ENCODE measurements at places on chromosomes 13 and 19.

GRCh38 chr19:22617614-22618320 lies 16.4 kb upstream of the ZNF492 start:
- DNase-seq: no peak

- DNase-seq: no peak
These were observed 792.1 kb upstream of the ARGLU1 start for GRCh38 chr13:107360010-107360409.

GRCh38 chr13:79740991-79741390 lies 260.0 kb downstream of the NDFIP2 start:
- no peak for DNase-seq

DNA sequence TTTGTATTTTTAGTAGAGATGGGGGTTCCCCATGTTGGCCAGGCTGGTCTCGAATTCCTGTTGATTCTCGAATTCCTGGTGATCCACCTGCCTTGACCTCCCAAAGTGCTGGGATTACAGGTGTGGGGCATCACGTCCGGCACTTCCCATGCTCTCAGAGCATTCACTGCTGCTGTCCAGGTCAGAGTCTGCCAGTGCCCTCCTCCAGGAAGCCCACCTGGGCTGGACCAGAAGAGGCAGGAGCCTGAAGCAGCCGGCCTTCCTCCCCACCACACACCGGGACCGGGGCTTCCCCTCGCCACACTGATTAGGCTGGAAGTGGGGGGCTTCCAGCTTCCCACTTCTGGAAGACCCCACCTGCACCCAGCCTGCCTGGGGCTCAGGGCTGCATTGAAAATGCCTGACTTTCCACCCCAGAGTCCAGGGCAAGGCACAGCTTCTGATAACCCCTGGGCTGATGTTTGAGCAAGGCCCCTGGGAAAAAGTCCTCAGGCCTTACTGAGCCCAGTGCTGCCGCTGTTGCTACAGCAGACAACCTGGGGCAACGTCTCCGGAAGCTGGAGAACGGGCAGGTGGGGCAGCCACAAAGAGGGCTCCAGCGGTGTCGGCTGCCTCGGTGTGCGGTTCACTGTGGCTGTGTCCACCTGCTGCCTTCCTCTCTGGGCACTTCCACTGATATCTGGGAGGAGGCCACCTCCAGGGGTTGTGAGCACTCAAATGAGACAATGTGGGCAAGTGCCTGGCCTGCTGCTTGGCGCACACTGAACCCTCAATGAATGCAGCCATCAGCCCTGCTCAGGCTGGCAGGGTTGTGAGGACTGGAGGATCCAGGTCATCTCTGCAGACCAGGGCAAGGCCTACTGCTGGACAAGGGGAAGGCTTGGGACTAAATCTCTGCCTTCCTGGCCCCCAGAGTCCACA lies 22.6 kb downstream of the CEBPA start:
- DNase-seq: no peak

GRCh38 chr19:41311613-41312012 lies 1.6 kb downstream of the CCDC97 start:
- DNase-seq: no peak

GRCh38 chr19:17073869-17074633 lies 1.2 kb downstream of the HAUS8 start:
- DNase-seq: no peak

GRCh38 chr19:13085666-13086065 lies 17.0 kb downstream of the LYL1 start:
- DNase-seq: no peak

DNA sequence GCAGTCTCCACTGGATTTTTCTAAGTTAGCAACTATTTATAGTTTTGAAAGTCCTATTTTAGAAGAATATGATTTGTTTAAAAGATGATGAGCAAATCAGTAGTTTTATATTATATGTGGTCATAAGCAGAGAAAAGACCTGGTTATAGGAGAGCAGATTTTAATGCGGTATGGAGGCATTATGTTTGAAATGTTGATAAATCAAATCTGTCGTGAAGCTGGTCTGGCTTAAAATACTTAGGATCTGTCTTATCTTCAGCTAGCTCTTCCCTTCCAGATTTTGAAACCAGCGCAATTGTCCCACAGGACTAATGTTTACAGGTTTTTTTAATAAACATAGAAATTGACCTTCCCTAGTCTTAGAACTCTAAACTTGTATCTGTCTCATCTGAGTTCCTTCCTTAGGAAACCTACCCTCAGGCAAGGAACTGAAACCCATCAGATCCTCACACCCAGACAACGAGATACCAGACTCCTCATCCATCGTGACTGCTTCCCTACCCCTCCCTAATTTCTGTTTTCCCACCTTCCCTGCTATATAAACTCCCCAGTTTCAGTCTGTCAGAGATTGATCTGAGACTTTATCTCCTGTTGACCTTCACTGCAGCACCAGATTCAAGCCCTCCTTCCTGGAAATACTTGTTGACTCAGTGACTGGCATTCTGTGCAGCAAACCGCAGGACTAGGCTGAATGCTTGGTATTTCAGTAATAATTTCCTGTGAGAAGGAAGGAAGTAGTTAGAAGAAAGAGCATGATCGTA lies 37.8 kb upstream of the CXCL17 start:
- no peak for DNase-seq

- no peak for DNase-seq
These were observed 19.2 kb downstream of the PDE4A start for GRCh38 chr19:10439588-10439987.

DNA sequence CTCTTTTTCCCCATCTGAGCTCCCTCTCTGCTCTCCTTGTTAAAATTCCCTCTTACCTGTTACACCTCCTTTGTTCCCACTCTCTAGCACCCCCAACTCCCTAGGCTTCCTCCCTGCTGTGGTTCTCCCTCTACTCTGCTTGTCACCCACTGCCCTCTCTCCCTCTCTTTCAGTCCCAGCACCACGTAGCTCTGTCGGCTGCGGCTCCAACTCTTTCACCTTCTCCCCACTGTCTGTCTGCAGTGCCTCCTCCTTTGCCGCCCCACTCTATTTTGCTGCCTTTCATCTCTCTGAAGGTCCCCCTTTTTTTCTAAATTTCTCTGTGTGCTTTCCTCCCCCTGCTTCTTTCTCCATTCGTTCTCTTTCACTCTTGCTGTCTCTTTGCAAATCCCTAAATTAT lies 1.1 kb downstream of the ZNF836 start:
- no peak for DNase-seq

DNA sequence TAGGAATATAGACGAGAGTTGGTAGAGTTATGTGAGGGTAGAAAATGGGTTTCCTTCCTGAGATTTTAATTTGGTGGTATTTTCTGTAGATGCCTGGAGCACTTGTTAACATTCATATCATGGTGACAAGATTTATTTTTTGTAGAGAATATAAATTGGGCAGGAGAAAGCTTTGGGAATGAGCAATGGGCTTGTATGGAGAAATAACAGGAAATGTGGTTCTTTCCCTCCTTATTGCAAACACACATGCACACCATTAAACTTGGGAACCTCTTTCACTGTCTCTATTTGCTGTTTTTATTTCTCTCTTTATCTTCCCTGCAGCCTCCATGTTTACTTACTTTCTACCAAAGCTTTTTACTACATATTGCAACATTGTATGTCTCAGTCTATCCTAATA lies 1653.6 kb downstream of the OLFM4 start:
- peak; percentile 13 for DNase-seq

DNA sequence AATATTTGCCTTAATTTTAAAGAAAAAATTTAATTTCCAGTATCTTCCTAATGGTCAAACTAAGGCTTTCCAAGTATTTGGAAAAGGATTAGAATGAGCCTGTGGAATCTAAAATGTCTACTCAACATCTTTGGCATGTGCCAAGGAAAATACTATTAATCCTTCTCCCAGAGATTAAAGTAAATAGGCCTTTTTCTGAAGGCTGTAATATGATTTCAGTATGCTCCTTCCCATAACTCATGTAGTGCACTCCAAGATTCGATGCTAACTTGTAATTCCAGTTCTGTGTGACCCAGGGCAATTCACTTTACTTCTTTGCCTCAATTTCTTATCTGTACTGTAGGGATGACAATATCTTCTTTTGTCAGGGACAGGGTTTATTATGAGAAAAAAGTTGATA lies 196.9 kb downstream of the ZIC5 start:
- no peak for DNase-seq

DNA sequence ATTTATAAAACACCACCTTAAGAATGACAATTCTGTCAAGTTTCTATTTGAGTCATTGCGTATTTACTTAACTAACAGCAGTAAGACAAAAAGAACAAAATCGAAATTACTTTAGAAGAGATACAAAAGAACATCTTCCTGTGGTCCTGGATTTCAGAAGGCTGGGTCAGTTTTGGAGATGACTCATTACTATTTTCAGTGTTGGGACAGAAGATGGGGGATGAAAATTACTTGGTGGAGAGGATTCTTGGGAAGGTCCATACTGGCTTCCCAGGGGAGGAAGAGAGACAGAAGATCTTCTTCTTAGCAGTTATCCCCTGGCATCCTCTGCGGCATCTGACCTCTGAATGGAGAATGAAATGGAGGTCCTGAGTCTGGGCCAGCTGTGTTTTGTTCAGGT lies 33.5 kb upstream of the CSNK1A1L start:
- no peak for DNase-seq

DNA sequence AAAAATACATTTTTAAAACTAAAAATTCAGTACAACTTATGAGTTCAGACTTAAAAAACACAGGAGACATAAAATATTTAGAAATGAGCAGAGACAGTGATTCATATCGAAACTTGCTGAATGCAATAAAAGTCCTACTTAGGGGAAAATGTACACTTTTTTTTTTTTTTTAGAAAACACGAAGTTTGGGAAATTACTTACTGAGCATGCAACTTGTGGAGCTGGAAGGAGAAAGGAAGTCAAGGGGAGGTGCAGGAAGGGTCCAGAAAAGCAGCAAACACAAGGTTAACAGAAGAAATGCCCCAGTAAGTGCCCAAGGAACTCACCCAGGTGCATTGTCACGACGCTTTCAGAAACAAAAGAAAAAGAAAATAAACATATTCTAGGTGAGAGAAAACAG lies 18.6 kb upstream of the LAIR1 start:
- DNase-seq: no peak
